Epithelial cell of alveolus of lung (primary cell): ENCODE measurements at places on chromosomes 3 and 15. TPM values are rescaled to one million over a fixed set of nuclear protein-coding genes. Genes with fewer than 3 reads are reported as not detected.

Gene SCAANT1
- not detected in 2 replicates for total RNA-seq

Gene ABCF3
- total RNA-seq: 41.2 and 43.2 TPM in 2 replicates

Gene TMEM108
- total RNA-seq: 1.0 and 1.1 TPM in 2 replicates

Gene OCA2
- 0.13 and 0.16 TPM in 2 replicates for total RNA-seq

Gene ATP8B4
- total RNA-seq: 0.39 and 2.2 TPM in 2 replicates

Gene PARP15
- under 0.01 TPM in 1 of 2 replicates, not detected in the other for total RNA-seq

Gene ENTPD3
- 1.2 TPM in 1 of 2 replicates, not detected in the other for total RNA-seq

Gene CAV3
- total RNA-seq: not detected in 2 replicates

Gene GP9
- total RNA-seq: not detected in 2 replicates

Gene ASB14
- not detected in 2 replicates for total RNA-seq

Gene SEMA3G
- 0.13 and 0.40 TPM in 2 replicates for total RNA-seq

Gene ZNF770
- total RNA-seq: 19.4 and 28.3 TPM in 2 replicates

Gene PLCB2
- 0.52 TPM in 1 of 2 replicates, not detected in the other for total RNA-seq

Gene EAF2
- total RNA-seq: 1.6 TPM in 1 of 2 replicates, not detected in the other

Gene CFAP91
- total RNA-seq: 0.32 and 1.4 TPM in 2 replicates

Gene KBTBD13
- total RNA-seq: 0.13 TPM in 1 of 2 replicates, not detected in the other

Gene C3orf85
- not detected in 2 replicates for total RNA-seq

Gene SYNPR
- not detected in 2 replicates for total RNA-seq

Gene ITPKA
- total RNA-seq: 1.4 and 44.2 TPM in 2 replicates

Gene FRMD5
- total RNA-seq: 0.24 and 2.2 TPM in 2 replicates

Gene ALS2CL
- 2.1 and 44.2 TPM in 2 replicates for total RNA-seq

Gene KCNH8
- not detected in 2 replicates for total RNA-seq

Gene GNAT1
- total RNA-seq: not detected in 2 replicates

Gene DGKG
- 1.3 TPM in 1 of 2 replicates, not detected in the other for total RNA-seq

Gene SLC30A4
- 5.5 and 7.0 TPM in 2 replicates for total RNA-seq

Gene SLC28A1
- not detected in 2 replicates for total RNA-seq

Gene DAPK2
- under 0.01 and 0.78 TPM in 2 replicates for total RNA-seq

Gene PFKFB4
- 19.4 and 22.6 TPM in 2 replicates for total RNA-seq

Gene DPPA4
- 0.39 TPM in 1 of 2 replicates, not detected in the other for total RNA-seq

Gene CYP8B1
- total RNA-seq: not detected in 2 replicates

Gene IL17RE
- 0.88 and 1.0 TPM in 2 replicates for total RNA-seq

Gene WDR93
- under 0.01 and 0.16 TPM in 2 replicates for total RNA-seq

Gene ARHGEF26
- 4.6 and 4.7 TPM in 2 replicates for total RNA-seq

Gene PRR20G
- total RNA-seq: not detected in 2 replicates

Gene GPR27
- not detected in 2 replicates for total RNA-seq

Gene CDHR4
- total RNA-seq: 0.16 TPM in 1 of 2 replicates, not detected in the other

Gene SEC22C
- 54.9 and 63.0 TPM in 2 replicates for total RNA-seq

Gene SERPINI2
- total RNA-seq: not detected in 2 replicates

Gene A4GNT
- total RNA-seq: not detected in 2 replicates

Gene CCDC13
- total RNA-seq: 1.8 and 2.2 TPM in 2 replicates

Gene PROK2
- total RNA-seq: not detected in 2 replicates

Gene AGBL1
- not detected in 2 replicates for total RNA-seq

Gene CFAP20DC
- 0.64 and 2.8 TPM in 2 replicates for total RNA-seq

Gene IL16
- 2.7 and 3.2 TPM in 2 replicates for total RNA-seq

Gene ARNT2
- 4.8 and 5.3 TPM in 2 replicates for total RNA-seq

Gene PSMD2
- 189 and 548 TPM in 2 replicates for total RNA-seq

Gene GOLGA8R
- 0.08 and 0.65 TPM in 2 replicates for total RNA-seq

Gene FETUB
- not detected in 2 replicates for total RNA-seq

Gene FMN1
- 1.3 and 6.2 TPM in 2 replicates for total RNA-seq

Gene GRIP2
- total RNA-seq: under 0.01 TPM in 1 of 2 replicates, not detected in the other

Gene SLC38A3
- 0.40 TPM in 1 of 2 replicates, not detected in the other for total RNA-seq
